ENCODE measurements at places on chromosomes 12 and 14. TPM values are rescaled to one million over a fixed set of nuclear protein-coding genes. Genes with fewer than 3 reads are reported as not detected.

SLCO1C1 gene
- total RNA-seq, result not detected

GPRC5D gene
- total RNA-seq, result not detected

LRRC43 gene
- total RNA-seq, result not detected

ANO6 gene
- 36.7 TPM for total RNA-seq

KCNA1 gene
- total RNA-seq, result not detected

LAG3 gene
- 3.3 TPM for total RNA-seq

TPPP2 gene
- total RNA-seq, result not detected

B4GALNT3 gene
- 18.2 TPM for total RNA-seq

DNA sequence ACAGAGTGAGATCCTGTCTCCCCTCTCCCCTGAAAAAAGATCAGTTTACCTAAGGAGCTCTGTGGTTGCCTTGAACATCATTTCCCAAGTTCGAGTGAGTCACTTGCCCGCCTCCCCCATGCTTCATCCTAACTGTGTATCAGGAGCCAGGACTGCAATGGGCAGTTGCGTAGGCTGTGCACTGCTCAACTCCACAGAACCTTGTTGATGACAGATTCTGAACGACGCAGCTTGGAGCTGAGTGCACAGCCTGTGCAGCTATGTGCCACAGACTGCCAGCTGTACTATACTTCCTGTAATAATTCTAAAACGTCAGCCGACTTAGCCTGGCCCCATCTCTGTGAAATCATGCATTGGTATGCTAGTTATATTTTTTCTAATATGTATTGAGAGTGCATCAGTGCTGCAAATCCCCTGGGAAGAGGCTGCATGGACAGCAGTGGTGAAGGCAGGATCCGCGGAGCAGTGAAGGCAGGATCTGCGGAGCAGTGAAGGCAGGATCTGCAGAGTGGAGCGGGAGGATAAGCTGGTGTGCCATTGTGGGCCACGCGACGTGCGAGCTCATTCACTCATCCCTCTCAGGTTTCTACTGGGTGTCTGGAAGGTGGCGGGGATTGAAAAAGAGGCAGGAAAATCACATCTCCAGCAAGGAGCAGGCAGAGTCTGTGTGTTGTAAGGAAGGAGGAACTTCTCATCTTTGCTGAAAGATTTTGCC is 80.8 kb downstream of the GALNT9 start:
- H3K36me3 ChIP-seq, result no peaks in the 10 kb centered on the region
- H3K4me3 ChIP-seq, result no peak overlapping the region
- H3K27me3 ChIP-seq, result no peaks in the 10 kb centered on the region
- H3K4me1 ChIP-seq, result no peaks in the 10 kb centered on the region
- no peak for DNase-seq

DNA sequence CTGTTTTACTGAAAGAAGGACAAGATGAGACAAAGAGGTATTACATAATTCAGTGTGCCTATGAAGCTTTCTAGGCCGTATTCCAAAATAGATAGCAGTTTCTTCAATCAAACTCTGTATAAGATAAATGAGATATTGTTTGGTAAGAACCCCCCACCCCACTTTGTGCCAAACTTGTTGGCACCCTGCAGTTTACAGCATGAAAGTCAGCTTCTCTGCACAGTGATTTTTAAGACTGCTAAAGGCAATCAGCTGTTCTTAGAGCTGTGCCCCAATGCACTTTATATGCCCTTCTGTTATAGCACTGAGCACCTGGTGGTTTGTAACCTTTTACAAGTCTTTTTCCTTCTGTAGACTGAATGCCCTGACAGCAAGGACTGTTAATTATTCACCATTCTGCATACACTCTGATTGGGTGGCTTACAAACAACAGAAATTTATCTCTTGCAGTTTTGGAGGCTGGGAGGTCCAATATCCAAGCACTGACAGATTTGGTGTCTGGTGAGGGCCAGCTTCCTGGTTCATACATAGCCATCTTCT is 76.7 kb downstream of the ANO4 start:
- no peak overlapping the region for H3K27ac ChIP-seq
- no peak overlapping the region for H3K4me3 ChIP-seq
- no peaks in the 10 kb centered on the region for H3K4me1 ChIP-seq
- no peaks in the 10 kb centered on the region for H3K27me3 ChIP-seq
- no peaks in the 10 kb centered on the region for H3K36me3 ChIP-seq
- no peak for DNase-seq

DNA sequence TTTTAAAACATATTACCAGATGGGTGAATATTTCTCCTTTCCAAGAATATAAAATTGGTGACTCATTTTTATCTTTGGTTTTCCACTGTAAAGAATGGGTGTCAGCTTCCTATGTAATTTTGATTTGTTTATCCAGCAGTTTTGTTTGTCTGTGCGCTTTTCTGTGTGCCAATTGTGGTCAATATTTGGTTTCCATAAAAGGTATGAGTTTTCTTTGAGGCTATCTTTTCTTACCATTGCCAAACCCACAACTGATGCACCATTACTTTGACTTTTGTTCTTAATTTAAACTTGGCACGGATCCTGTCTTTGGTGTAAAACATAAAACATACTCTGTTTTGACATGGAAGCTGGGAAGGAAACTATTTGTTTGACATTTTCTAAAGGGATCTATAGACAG is 78.8 kb upstream of the NAV3 start:
- H3K4me3 ChIP-seq, result no peak overlapping the region
- no peaks in the 10 kb centered on the region for H3K36me3 ChIP-seq
- H3K4me1 ChIP-seq, result no peaks in the 10 kb centered on the region
- H3K27ac ChIP-seq, result no peak overlapping the region
- no peaks in the 10 kb centered on the region for H3K27me3 ChIP-seq
- no peak for DNase-seq

GRCh38 chr12:57521525-57522010 is 1.1 kb upstream of the MBD6 start:
- DNase-seq, result no peak
- H3K4me3 ChIP-seq, result peak overlapping the region; percentile 93
- peaks cover 15% of the 10 kb centered on the region for H3K36me3 ChIP-seq

DNA sequence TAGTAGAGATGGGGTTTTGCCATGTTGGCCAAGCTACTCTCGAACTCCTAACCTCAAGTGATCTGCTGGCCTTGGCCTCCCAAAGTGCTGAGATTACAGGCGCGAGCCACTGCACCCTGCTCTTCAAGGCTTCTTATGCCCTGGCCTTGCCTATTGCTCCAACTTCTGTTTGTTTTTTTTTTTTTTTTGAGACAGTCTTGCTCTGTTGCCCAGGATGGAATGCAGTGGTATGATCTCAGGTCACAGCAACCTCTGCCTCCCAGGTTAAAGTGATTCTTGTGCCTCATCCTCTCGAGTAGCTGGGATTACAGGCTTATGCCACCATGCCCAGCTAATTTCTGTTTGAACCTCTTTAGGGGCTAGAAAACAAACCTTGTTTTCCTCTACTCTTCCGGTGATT is 6.0 kb upstream of the ABCD4 start:
- no peaks in the 10 kb centered on the region for H3K27me3 ChIP-seq
- no peak for DNase-seq

DNA sequence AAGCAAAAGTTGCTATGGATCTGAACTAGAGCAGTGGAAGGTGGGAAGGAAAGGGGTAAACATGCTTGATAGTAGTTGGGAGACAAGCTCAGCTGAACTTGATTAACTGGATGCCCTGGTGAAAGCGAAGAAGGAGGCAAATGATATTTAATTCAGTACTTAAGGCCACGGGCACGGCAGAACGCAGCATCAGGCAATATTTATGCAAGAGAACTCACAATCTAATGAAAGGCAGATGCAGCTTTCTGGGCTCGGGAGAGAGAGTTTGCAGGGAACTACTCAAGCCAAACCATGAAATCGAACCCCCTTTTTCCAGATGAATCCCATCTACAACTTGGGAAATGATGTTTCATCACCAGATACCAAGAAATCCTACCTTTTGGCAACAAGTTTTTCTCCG is 3.5 kb upstream of the CNIH1 start:
- DNase-seq, result no peak
- no peaks in the 10 kb centered on the region for H3K36me3 ChIP-seq
- H3K27ac ChIP-seq, result no peak overlapping the region
- no peaks in the 10 kb centered on the region for H3K27me3 ChIP-seq
- peaks cover 8% of the 10 kb centered on the region for H3K4me1 ChIP-seq

GRCh38 chr14:65431951-65432350 is 19.4 kb downstream of the FUT8 start:
- DNase-seq, result no peak
- H3K4me3 ChIP-seq, result no peak overlapping the region
- H3K36me3 ChIP-seq, result no peaks in the 10 kb centered on the region
- no peak overlapping the region for H3K27ac ChIP-seq

DNA sequence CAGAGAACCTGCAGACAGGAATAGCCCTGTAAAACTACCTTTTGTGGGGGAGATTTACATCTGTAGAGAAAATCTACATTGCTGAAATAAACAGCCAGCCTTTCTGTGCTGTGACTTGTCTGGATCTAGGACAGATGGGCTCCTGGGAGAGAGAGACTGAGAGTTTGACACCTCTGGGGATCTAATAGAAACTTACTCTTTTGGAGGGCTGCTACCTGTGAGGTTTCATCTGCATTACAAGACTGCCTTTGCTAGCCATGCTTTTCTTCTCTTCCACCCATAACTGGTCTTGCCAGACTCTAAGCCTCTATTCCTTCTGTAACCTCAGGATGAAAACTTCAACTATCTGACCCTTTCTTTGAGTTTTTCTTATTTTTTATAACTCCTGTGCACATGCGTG is 452.6 kb downstream of the ZFP36L1 start:
- no peak for DNase-seq
- H3K4me3 ChIP-seq, result no peak overlapping the region
- no peaks in the 10 kb centered on the region for H3K36me3 ChIP-seq
- no peaks in the 10 kb centered on the region for H3K4me1 ChIP-seq
- no peak overlapping the region for H3K27ac ChIP-seq
- no peaks in the 10 kb centered on the region for H3K27me3 ChIP-seq

DNA sequence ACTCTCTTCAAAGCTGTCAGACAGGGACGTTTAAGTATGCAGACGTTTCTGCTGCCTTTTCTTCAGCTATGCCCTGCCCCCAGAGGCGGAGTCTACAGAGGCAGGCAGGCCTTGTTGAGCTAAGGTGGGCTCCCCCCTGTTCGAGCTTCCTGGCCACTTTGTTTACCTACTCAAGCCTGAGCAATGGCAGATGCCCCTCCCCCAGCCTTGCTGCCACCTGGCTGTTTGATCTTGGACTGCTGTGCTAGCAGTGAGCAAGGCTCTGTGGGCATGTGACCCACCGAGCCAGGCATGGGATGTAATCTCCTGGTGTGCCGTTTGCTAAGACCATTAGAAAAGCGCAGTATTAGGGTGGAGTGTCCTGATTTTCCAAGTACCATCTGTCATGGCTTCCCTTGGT is 900.4 kb upstream of the MDGA2 start:
- H3K4me1 ChIP-seq, result no peaks in the 10 kb centered on the region
- no peaks in the 10 kb centered on the region for H3K36me3 ChIP-seq
- H3K4me3 ChIP-seq, result no peak overlapping the region
- no peaks in the 10 kb centered on the region for H3K27me3 ChIP-seq

GRCh38 chr12:116595186-116595585 is 36.0 kb downstream of the MAP1LC3B2 start:
- peaks cover 32% of the 10 kb centered on the region for H3K4me1 ChIP-seq
- no peaks in the 10 kb centered on the region for H3K27me3 ChIP-seq
- no peaks in the 10 kb centered on the region for H3K36me3 ChIP-seq
- no peak for DNase-seq
- no peak overlapping the region for H3K27ac ChIP-seq
- no peak overlapping the region for H3K4me3 ChIP-seq

GRCh38 chr12:8911606-8912268 is 2.6 kb upstream of the PHC1 start:
- no peaks in the 10 kb centered on the region for H3K27me3 ChIP-seq
- H3K27ac ChIP-seq, result no peak overlapping the region
- H3K4me3 ChIP-seq, result no peak overlapping the region
- no peaks in the 10 kb centered on the region for H3K36me3 ChIP-seq
- peaks cover 27% of the 10 kb centered on the region for H3K4me1 ChIP-seq

GRCh38 chr12:24821691-24822090 is 127.2 kb downstream of the BCAT1 start:
- DNase-seq, result no peak
- no peaks in the 10 kb centered on the region for H3K27me3 ChIP-seq
- H3K27ac ChIP-seq, result no peak overlapping the region
- no peak overlapping the region for H3K4me3 ChIP-seq
- no peaks in the 10 kb centered on the region for H3K4me1 ChIP-seq

GRCh38 chr14:52060080-52060479 is 8.8 kb downstream of the NID2 start:
- peaks cover 16% of the 10 kb centered on the region for H3K27me3 ChIP-seq
- H3K36me3 ChIP-seq, result no peaks in the 10 kb centered on the region
- DNase-seq, result no peak
- no peak overlapping the region for H3K4me3 ChIP-seq
- no peaks in the 10 kb centered on the region for H3K4me1 ChIP-seq

DNA sequence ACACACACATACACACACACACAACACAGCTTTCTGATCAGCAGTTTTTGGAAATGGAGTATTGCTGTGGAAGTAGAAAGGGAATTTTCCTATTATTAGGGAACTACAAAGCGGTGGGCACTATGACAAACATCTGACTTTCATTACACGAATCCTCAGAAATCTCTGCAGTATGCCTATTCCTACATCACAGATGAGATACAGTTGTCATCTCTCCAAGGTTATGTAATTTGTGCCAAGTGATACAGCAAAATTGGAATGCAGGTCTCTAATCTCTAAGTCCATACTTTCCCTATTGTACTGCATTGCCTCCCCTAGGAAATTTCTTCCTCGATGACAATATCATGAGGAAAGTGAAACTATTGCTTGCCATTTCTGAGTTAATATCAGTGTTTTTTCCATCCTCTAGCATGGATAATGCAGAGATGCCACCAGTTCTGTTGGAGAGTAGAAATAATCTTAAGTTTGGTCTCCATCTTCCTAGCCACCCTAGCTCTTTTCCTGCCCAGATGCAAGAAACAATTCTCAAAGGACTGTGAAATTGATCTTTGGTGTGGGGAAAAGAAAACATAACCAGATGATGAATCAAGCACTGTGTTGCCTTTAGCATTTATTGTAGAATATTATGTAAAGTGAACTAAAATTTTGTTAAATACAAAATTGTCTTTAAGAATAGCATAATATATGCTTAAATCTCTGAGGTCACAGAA is 94.7 kb downstream of the ERGIC2 start:
- no peaks in the 10 kb centered on the region for H3K27me3 ChIP-seq
- no peak overlapping the region for H3K27ac ChIP-seq
- H3K4me1 ChIP-seq, result no peaks in the 10 kb centered on the region
- H3K36me3 ChIP-seq, result no peaks in the 10 kb centered on the region

GRCh38 chr14:67680121-67680602 is 5.7 kb upstream of the VTI1B start:
- no peak for DNase-seq
- peaks cover 44% of the 10 kb centered on the region for H3K36me3 ChIP-seq
- H3K27me3 ChIP-seq, result no peaks in the 10 kb centered on the region
- H3K27ac ChIP-seq, result no peak overlapping the region
- H3K4me3 ChIP-seq, result no peak overlapping the region
- H3K4me1 ChIP-seq, result peaks cover 5% of the 10 kb centered on the region

All from HCT116 (cell line).